CD4-positive, alpha-beta T cell treated with Interferon gamma for 1 hour (primary cell): ENCODE measurements at places on chromosomes 13 and 19.

GRCh38 chr19:34274284-34274826 is 20.0 kb downstream of the GARRE1 start:
- no peak for DNase-seq

DNA sequence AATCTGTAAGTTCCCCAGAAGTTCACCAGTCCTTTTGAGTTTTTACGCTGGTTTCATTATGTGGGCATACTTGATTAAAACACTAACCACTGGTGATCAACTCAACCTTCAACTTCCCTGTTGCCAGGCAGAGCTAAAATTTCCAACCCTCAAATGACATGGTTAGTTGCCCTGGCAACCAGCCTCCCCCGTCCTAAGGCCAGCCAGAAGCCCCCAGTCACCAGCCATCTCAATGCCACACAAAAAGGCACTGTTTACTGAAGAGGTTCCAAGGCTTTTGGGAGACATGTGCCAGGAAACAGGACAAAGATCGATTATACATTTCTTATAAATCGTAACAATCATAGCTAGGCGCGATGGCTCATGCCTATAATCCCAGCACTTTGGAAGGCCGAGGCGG is 1.6 kb downstream of the ZNF649 start:
- DNase-seq: no peak

DNA sequence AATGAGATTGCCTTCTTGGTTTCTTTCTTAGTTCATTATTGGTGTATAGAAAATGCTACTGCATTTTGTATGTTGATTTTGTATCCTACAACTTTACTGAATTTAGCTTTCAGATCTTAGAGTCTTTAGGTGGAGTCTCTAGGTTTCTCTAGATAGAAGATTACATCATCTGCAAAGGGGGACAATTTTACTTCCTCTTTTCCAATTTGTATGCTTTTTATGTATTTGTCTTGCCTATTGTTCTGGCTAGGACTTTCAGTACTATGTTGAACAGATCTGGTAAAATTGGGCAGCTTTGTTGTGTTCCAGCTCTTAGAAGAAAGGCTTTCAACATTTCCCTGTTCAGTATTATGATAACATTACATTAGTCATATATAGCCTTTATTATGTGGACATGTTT is 101.0 kb upstream of the SPRY2 start:
- DNase-seq: no peak

DNA sequence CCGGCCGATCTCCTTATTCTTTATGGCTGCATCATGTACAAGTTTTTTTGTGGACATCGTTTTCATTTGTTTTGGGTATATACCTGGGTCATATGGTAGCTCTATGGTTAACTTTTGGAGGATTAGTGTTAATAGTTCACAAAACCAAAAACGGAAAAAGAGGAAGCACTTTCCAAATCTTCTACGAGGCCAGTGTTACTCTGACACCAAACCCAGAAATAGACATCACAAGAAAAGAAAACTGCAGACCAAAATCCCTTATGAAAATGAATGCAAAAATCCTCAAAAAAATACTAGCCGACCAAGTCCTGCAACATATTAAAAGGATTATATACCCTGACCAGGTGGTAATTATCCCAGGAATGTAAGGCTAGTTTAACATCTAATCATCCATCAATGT is 29.8 kb downstream of the ADGRE2 start:
- DNase-seq: no peak

DNA sequence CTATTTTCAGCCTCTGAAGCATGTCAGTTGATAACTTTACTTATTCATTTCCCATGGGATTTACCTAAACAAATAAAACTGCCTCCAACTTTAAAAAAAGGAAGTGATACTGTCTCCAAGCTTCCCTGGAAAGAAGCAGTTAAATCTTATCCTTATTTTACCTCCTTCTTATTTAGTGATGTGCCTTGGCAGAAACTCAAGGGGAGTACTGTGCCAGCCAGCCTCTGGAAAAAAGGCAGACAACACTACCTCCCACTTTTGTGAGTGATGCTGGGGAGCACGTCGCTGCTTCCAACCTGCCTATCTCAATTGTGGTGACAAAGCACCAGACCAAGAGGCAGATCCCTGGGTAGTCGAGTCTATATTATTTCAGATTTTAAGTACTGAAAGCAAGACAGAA is 765.6 kb downstream of the DIAPH3 start:
- DNase-seq: no peak

- no peak for DNase-seq
These were observed 8.0 kb upstream of the DHRS12 start for GRCh38 chr13:51811920-51812451.

DNA sequence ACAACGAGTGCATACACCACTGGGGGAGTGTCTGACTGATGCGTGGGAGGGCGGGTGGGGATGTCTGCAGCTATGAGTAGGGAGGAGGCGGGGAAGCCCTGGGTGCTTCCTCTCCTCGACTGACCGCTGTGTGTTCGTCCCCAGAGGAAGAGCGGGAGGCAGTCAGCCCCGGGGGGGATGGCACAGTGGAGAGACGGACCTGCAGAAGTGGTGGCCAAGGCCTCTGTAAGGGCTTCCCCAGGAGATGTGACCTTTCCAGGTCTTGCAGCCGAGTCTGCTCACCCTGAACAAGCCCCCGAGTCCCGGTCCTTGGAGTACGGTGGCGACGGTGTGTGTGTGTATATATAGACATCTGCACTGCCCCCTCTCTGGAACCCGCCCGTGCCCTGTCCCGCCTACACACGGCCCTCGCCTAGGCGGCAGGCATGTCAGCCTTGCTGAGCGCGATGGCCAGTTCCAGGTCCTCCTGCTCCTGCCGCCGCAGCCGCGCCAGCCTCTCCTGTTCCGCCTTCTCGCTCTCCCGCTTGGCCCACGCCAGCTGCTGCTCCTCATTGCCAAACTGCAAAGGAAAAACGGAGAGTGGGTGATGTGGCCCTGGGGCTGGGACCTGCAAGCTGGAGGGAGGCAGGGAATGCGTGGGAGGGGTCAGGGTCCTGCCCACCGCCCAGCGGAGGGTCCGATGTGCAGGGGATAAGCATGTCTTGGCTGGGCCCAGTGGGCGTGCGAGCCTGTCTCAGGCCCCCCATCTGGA is 30.8 kb downstream of the KLF2 start:
- no peak for DNase-seq

- no peak for DNase-seq
These were observed 242.0 kb upstream of the TSHZ3 start for GRCh38 chr19:31591258-31591657.

- no peak for DNase-seq
These were observed 823.9 kb upstream of the SLITRK1 start for GRCh38 chr13:84705982-84706710.

DNA sequence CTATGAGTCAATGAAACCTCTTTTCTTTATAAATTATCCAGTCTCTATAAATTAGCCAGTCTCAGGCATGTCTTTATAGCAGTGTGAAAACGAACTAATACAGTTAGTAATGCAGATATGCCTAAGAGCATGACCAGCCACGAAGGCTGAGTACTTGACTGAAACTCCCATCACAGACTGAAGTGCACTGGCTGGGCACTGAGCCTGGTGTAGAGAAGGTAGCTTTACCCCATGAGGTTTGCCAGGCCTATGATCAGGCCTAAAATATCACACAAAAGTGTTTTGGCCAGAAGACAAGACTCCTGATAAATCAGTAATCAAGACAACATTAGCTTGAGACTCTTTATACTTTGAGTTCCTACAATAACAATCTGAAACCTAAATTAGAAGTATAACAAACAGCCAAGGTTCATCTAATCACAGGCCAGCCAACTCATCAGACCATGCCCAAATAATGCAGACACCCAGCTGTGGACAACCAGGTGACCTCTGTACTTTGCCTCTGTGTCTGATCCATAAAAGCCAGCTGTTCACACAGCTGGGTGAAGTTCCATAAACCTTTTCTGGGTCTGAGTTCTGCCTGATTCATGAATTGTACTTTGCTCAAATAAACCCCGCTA is 771.8 kb upstream of the SLITRK1 start:
- DNase-seq: no peak

DNA sequence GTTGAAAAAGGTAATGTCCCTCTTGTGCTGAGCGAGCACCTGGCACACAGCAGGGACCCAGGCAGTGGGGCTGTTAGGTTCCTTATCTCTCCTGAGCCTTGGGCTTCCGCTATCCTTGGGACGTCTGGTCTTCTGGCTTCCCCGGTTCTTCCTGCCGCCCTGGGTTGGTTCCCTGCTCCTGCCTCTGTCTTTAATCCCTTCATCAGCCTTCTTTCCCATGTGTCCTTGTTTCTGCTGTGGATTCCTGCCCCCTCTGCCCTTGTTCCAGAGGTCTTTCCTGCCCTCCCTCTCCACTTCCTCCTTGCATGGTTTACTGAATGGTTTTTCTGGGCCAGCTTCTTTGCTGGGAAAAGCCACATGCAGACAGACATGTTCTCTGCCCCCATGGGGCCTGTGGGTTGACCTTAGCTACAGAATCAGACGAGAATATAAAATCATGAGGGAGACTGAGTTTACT is 2.6 kb downstream of the EPN1 start:
- no peak for DNase-seq

GRCh38 chr13:97528518-97528917 is 94.5 kb downstream of the RAP2A start:
- no peak for DNase-seq

DNA sequence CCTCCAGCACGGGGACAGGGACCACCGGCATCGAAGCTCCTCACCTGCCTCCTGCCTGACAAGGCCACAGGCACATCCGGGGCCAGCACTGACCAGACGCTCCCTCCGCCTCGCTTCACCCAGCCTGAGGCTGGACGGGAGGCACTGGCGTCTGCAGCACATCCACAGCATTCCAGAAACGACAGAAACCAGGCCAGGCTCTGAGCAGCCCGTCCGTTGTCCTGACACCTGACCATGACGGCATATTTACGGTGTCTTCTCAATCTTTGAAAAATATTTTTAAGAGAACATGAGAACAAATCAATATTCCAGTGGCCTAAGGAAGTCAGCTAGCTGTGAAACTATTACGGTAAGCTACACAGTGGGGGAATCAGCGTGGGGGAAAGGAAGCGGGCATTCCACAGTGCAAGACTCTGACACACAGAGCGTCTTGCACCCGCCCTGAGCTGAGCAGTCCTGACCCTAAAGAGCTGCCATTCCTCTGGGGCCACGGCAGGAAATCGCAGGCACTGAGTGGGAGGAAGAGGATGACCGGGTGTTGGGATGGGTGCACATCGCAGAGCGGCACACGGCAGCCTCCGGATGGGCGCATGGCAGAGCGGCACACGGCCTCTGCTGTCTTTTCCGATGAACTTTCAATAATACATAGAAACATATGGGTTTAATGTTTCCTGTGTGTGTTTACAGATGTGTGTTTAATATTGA is 26.8 kb downstream of the RASA3 start:
- no peak for DNase-seq

DNA sequence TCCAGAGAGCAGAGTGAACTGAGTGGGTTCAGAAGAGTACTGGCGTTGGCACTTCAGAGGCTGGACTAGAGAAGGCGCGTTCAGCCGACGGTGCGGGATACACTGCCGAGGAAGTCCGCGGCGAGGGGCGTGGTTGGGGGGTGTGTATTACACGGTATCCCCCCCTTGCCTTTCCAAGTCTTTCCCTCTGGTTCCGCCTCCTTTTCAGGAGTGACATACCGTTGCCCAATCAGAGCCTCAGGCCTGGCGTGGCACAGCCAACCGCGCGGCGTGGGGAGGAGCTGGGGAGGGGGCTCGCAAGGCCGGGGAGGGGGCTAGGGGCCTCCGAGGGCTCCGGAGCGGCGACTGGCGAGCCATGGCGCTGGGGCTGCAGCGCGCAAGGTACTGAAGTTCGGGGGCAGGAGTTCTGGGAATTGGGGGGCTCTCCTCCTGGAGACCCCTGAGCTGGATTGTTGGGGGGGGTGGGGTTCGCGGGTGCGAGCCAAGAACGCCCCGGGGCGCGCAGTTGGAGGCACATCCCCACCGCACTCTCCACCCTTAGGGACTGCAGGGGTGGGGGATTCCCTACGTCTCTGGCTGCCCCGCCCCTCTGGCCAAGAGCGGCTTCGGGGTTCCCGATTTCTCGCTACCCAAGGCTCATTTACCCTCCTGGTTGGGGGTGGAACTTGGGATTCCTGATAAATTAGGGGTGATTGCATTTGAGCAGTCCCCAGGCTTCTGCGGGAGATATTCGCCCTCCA is at the start of gene HIF3A:
Gene HIF3A, plus strand, starts transcription at position 321 of the 740 bp plus-strand sequence. Its CDS starts 35 bp downstream, at position 356.
- DNase-seq: no peak

- DNase-seq: no peak
These were observed 1.6 kb downstream of the WDR88 start for GRCh38 chr19:33133438-33134031.

- no peak for DNase-seq
These were observed 7.1 kb downstream of the EEF2 start for GRCh38 chr19:3978145-3978544.

DNA sequence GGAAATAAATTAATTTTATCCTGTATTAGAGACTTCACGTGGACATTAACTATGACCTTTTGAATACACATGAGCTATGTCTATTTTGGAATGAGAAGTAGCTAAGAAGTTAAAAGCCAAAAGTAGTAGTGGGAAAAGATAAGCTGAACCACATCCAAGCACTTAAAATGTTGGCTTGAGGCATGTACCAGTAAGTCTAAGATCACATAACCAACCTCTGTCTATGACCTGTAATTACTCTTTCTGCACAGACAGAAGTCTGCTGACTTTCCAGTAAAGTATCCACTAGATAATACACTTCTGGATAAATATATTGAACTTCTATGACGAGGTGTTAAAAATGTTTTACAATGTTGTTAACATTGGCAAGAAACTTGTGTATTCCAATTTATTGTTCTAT is 68.7 kb downstream of the LIG4 start:
- DNase-seq: no peak

GRCh38 chr13:92849381-92849780 is 377.2 kb upstream of the GPC6 start:
- DNase-seq: no peak
